ENCODE measurements at places on chromosomes 6 and 20.

DNA sequence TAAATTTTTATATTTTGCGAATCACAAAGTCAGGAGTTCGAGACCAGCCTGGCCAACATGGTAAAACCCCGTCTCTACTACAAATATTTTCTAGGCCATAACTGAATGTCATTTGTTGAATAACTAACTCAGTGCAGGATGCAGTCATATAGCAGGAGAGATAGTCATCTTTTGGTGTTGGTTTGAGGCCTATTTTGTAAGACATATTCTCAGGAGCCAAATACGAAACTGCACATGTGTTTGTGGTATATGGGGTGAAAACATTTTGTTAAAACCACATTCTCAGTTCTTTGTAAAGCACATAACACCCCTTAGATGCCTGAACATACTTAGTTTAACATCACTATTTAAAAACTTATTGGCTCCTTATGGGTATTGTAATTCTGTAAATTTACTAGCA lies 4.7 kb upstream of the ENPP5 start:
- no peak for DNase-seq

- DNase-seq: no peak
These were observed 44.6 kb downstream of the JPH2 start for GRCh38 chr20:44142413-44142812.

DNA sequence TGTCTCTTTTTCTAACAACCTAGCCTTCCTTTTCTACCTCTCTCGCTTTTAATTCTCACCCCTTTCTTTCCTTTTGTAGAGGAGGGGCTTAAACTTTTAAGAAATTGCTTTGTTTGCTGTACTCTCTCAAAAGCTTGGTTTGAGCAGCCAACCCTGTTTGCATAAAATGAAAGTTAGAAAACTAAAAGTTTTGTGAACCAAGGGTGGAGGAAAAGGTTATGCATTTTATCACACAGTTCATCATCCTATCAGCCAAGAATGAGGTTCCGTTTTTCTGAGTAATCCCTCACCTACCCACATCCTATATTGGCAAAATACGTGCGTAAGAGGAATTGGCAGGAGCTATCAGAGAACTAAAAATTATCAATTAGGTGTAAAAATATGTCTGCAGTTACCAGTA lies 42.8 kb upstream of the LOC128125822 start:
- DNase-seq: no peak

DNA sequence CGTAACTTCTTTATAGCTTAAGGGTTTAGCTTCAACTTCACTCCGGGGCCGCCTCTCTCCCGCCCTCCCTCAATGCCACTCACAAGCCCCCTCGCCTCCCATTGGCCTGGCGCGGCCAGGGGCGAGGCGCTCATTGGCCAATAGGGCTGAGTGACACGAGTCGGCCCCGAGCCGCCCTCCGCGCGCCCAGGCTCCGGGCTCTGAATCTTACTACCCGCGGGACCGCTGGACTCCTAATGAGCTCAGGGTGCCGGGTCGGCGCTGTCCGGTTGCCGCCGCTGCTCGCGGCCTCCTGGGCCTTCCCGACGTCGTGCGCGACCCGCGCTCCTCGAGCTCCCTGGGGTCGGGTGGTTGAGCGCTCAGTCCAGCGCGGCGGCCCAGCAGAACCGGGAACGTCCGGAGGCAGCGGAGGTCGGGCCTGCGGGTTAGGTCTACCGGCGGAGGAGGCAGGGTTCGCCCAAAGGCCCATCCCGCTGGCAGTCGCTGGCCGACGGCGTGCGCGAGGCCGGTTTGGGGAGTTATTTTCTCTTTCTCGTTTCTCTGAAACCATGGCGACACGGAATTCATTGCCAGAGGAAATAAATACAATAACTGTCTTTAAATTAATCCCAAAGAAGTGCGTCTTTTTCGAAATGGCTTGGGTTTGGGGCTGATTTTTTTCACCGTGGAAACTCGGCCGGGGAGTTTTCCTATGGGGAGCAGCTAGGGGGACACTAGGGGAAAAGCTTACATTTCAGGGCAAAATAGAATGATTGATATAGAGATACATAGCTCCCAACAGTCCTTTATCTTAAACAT lies at the start of gene SIM1:
Gene SIM1, minus strand, starts transcription at position 19 of the 798 bp plus-strand sequence. CDS start 1,453 bp downstream, outside the sequence.
- DNase-seq: peak; percentile 92

GRCh38 chr6:158938811-158939254 lies 61.2 kb downstream of the RSPH3 start:
- no peak for DNase-seq

DNA sequence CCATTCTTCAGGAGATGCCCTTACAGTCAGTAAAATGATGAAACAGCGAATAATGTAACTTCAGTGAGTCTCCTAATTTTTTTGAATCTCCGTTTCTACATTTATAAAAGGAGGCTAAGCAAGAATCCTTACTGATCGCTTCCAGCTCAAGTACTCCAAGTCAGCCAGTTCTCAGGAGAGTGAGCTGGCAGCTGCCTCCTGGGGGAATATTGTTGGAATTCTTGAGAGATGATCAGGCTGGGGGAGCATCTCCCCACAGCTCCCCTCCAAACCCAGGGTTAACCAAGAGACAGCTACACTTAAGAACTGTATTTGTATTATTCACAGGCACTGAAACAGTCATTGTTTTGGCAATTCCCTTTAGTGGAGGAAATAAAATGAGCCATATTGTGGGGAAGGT lies 89.1 kb upstream of the PCSK2 start:
- DNase-seq: no peak

DNA sequence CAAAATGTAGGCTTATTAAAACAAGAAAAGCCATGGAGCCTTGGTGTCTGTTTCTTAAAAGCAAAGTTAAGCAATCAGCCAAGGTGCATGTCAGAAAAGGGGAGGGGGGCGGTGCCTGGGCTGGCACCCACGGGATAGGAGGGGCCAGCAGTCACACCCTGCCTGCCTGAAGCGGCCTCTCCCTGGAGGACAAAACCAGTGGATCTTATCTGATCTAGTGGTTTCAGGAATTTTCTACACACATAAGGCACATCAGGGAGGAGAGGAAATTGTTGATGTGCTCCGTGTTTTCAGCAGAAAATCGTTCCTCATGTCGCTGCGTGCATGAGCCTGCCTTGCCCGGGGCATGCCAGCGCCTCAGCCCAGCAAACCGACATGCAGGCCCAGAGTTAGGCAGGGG lies 276.4 kb downstream of the TAF4 start:
- no peak for DNase-seq

- DNase-seq: no peak
These were observed 221.0 kb downstream of the PTPRT start for GRCh38 chr20:42968746-42969145.

GRCh38 chr20:2984956-2985661 lies 58.3 kb upstream of the GNRH2 start:
- DNase-seq: no peak

- no peak for DNase-seq
These were observed 30.7 kb downstream of the KIF25 start for GRCh38 chr6:168028181-168028580.

- DNase-seq: no peak
These were observed 33.5 kb downstream of the FAM8A1 start for GRCh38 chr6:17633465-17634188.

- DNase-seq: no peak
These were observed 110.5 kb downstream of the HAO1 start for GRCh38 chr20:7829776-7830175.

DNA sequence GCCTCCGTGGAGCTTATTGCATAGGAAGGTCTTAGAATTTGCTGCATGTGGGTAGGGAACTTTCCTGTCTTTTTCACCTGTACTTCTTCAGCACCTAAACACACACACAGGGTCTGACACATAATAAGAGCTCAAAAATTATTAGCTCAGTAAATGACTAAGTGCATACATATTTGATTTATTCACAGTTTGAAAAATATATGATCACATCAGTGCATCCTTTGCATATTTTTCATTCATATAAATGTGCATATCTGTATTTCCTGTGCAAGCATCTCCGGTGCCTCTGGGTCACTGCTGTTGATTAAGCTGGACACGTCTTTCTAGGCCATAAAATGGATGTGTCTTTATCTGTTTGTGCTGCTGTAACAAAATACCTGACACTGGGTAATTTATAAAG lies 234.7 kb downstream of the UST start:
- DNase-seq: no peak

DNA sequence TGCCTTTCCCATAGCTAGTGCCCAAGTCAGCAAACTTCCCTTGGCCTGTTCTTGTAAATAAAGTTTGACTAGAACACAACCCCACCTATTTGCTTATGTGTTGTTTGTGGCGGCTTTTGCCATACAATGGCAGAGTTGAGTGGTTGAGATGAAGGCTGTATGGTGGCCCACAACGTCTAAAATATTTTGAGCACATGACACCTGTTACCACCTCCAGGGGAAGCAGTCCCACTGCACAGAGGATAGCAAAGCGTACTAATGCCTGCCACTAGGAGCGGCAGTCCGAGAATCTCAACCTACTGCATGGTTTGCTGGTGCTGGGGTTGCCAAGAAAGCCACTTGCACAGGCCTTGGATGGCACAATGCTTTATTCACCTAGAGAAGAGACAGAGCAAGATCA lies 58.6 kb downstream of the TGM2 start:
- no peak for DNase-seq

DNA sequence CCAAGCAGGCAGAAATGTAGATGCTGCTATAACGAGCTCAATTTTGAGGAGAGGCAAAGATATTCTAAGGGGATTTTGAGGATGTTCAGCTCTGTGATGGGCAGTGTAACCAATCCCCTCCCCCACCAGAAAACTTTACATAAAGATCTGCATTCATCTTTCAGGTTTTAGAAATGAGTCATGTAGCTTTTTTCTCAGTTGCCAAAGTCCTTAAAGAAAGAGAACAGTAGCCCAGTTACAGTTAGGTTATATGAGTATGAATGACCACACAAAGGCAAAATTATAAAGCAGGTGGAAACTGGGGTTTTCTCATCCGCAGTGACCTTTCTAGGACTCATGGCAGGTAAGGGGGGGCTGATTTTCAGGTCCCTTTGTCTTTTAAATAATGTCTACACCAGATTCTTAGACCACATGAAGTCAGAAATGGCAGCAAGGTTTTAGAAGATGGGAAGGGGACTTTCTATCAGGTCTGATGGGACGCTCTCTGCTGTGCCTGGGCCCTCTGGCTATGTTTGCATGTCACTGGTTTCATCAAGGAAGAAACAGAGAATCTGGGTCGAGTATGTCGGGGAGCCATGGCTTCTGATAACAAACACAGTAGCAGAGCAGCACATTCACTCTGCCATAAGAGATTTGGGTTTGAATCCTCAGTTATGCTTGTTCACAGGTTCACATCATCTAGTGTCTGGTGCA lies 94.7 kb downstream of the CLIC5 start:
- no peak for DNase-seq

DNA sequence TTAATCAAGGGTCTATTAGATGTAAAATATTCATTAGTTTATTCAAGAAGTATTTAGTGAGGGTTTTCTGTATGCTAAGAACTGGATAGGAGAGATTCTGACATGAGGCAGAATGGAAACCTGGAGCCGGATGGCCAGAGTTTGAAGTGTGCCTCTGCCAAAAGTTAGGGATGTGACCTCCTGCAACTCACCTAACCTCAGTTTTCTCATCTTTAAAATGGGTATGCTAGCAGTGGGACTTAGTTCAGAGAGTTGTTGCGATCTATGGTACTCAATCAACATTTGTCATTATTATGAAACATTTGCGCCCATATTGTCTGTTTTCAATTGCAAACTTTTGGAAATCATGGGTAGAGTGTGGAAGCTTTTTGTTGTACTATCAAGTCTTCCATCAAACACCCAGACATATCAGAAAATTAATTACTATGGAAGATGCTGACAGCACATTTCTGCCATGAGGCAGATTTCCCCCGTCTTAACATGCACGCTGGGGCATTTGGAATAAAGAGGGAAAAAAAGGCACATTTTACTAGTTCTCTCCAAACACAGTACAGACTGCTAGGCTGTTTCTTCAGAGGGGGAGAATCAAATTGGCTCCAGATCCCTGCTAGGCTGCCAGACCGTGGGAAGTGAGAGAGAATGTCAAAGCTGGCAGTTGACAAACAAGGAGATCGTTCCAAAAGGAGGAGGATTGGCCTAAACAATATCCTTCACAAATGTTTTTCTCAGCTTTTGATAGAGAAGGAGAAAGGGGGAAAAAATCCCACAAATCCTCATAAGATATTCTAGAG lies 205.3 kb upstream of the TSHZ2 start:
- no peak for DNase-seq

- DNase-seq: no peak
These were observed 11.4 kb downstream of the PLCB1 start for GRCh38 chr20:8143474-8143873.

DNA sequence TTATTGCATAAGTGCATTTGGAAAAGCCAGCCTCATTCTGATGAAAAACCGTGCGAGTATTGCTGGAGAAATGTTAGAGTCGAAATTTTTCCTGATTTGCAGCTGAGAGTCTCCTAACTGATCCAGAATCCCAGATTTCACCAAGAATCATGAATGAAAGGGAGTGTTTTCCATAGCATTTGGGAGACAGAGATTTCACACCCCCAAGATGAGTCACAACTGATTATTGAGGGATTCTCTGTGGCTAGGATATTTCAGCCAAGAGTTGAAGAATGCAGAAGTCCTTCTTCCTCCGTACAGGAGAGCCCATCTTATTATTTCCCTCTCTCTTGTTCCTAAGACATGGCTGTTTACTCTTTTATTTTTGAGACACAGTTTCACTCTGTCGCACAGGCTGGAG lies 82.2 kb upstream of the SALL4 start:
- no peak for DNase-seq

- DNase-seq: no peak
These were observed 181.0 kb downstream of the FARS2 start for GRCh38 chr6:5442319-5442718.

DNA sequence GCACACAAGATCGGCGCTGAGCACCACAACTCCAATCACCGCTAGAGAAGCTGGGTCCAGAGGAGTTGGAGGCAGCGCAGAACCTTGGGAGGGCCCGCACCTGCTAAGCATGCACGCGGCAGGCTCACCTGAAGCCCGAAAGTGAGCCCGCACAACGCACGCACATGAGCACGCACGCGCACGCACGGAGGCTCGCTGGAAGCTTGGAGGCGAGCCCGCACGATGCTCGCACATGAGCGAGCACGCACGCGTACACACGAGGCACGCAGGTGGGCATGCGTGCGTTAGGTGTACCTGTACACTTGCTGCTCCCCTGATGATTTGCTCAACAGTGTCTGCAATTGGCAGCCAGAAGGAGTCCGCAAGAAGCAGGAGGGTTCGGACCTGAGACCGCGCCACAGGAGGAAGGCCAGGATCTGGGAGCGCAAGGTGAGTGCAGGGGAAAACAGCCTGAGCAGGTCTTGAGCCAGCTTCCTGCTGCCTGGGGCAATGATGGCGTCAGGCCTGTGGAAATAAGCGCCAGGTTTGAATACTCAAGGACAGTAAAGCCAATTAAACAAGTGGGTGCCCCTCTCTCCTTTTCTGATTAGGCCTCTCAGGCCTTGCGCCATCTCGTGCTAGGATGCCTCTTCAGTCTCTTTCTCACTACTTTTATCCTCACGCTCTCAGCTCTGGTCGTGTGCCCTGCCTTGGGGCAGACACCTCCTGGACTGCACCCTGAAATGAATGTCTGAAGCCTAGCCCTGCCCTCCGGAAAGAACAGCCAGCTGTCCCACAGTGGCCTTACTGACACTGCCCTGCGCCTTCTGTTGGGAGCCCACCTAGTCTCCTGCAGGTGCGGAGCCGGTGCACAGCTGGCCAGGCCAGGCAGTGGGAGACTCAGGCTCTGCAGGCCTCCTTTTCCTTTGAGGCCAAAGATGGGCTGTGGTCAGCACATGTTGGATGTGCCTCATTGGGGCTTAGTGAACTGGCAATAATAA lies 340.4 kb downstream of the CDC5L start:
- no peak for DNase-seq

GRCh38 chr20:58544286-58544685 lies 29.1 kb upstream of the APCDD1L start:
- no peak for DNase-seq
